ENCODE measurements at places on chromosomes 3 and 15.

- no peak for DNase-seq
Measured at GRCh38 chr3:1228289-1228688, 135.5 kb downstream of the CNTN6 start.

- no peak for DNase-seq
Measured at GRCh38 chr3:43857361-43858293, 166.9 kb downstream of the ABHD5 start.

- no peak for DNase-seq
Measured at GRCh38 chr3:85586018-85586417, 627.2 kb downstream of the CADM2 start.

- peak; percentile 73 for DNase-seq
Measured at GRCh38 chr3:14265246-14265962, 86.8 kb downstream of the LSM3 start.
